RWPE1 (cell line): ENCODE measurements at places on chromosomes 7 and 10.

GRCh38 chr10:60425392-60426110 lies 35.9 kb upstream of the ANK3 start:
- no peak for DNase-seq

DNA sequence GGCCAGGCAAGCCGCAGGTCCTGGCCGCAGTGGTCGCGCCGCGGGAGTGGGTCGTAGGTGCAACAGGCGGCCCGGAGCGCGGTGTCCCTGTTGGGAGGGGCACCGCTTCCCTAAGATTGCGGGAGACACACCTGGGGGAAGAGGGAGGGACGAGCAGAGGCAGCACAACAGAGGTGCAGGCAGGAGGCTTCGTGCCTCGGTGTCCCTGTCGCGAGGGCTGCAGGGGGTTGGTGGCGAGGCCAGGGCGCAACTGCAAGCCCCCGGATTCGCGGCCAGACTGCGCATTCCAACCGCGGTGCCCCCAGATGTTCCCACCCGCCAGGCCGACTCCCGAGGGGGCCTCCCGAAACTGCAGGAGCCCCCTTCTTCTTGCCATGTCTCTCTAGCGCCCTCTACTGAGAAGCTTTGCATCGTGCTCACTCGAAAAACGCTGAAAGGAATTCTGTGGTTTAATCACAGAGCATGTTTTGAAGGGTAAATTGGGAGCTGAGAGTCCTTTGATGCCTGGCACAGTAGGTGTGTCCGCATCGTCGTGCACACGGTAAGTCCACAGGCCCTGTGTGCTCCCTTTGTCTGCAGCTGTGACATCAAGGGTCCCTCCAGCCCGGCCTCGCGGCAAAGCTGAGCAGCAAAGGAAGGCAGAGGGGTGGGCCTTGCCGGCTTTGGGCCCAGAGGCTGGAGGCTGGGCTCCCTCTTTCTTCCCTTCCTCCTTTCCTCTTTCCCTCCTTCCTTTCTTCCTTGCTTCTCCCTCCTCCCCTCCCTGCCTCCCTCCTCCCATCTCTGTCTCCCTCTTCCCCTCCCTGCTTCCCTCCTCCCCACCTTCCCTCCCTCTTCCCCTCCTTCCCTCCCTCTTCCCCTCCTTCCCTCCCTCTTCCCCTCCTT lies 6.2 kb upstream of the MBL2 start:
- no peak for DNase-seq

GRCh38 chr7:121113288-121113687 lies 124.8 kb downstream of the CPED1 start:
- DNase-seq: peak; percentile 29

DNA sequence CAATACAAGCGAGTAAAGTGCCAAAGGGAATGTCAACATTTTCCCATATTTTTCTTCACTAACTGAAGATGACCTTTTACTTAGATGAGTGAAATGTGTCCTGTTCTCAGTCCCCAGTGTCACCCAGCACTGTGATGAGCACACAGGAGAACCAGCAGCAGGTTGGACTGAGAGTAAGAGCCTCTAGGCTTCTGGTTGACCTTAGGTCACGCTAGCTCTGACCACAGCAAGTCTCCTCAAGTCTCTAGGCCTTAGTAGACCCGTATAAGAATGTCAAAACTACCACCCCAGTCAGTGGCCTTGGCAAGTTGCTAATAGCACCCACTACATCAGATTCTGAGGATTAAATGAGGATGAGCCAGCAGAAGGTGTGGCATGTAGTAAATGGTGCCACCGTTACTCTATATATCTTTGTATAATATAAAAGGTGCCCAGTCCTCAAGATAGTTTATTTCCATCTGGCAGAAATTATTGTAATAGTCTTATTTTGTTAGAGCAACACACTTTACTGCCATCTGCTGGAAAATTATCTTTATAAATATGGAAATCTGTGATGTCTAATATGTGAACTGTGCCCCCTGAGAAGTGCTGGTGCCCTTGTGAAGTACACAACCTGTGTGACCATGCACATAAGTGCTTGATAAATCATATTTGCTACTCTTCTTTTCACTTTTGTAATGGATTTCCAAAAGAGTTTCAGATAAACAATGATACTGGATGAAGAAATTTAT lies 75.7 kb downstream of the SPAG6 start:
- no peak for DNase-seq

- no peak for DNase-seq
These were observed 103.8 kb downstream of the CNNM2 start for GRCh38 chr10:103021900-103022293.

DNA sequence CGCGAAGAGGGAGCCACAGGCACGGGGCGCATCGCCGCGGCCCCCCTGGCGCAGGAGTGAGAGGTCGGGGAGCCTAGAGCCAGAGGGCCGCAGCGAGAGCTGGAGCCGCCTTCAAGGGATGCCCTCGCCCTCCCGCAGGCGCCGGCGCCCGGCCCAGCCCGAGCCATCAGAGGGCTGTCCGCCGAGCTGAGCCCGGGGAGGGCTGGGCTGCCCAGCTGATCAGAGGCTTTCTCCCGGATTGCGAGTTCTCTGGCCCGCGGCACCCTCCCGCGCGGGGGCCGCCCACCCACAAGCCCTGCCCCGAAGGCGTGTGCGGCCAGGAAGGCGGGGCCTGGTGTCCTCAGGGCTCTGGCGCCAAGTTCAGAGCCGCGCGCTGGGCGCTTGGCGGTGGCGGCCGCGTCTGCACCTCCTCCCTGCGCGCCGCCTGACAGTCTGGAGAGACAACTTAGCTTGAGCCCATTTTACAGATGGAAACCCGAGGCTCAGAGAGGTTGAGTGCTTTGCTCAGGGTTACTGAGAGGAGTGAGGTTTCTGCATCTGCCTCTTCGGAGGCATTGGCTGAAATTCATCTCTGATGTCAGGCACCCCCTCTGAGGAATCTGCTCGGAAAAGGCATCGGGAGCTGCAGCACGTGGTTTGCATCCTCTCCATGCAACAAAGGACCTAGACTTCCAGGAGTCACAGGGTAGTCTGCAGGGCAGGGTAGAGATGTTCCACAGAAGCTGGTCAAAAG lies 3.8 kb upstream of the ANTXRL start:
- peak; percentile 20 for DNase-seq

GRCh38 chr10:60848126-60848525 lies 69.8 kb downstream of the CDK1 start:
- no peak for DNase-seq

- no peak for DNase-seq
These were observed 8.1 kb upstream of the TBRG4 start for GRCh38 chr7:45119550-45119949.
